ENCODE measurements at places on chromosomes 2 and 18.

- DNase-seq = no peak
Measured at GRCh38 chr2:66968946-66969345, 428.2 kb upstream of the ETAA1 start.

- DNase-seq = no peak
Measured at GRCh38 chr2:218026676-218027425, 24.1 kb upstream of the TNS1 start.

DNA sequence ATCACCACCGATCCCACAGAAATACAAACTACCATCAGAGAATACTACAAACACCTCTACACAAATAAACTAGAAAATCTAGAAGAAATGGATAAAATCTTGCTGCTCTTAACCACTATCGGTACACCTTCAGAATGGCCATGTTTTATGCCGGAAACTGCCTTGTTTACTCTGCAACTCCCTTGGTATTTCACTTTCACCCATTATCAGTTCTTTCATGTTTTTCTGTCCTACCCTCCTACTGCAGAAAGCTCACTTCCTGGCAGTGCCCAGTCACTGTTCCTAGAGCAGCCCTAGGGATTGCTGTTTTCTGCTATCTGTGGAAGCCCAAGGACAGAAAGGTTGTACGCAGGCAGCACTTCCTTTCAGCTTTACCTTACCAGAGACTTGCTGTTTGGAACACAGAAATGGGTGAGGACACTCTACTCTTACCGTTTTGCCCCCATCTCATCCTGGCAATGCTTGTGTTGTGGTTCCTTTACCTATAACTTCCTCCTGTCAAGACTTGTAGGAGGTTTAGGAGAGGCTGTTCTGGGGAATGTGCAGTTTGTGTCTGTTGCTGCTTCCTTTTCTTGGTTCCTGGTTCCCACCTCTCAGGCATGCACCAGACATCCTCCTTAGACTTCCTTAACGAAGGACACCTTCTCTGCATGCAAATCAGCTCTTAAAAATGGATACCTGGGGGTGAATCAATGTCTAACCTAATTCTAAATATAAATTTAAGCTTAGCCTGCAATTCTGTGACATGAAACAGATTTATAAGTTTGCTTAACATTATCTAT lies 394.4 kb downstream of the SPAG16 start:
- no peak for DNase-seq

- DNase-seq = peak; percentile 23
Measured at GRCh38 chr2:161206471-161207032, 46.3 kb downstream of the TANK start.

- DNase-seq = no peak
Measured at GRCh38 chr2:30683236-30683956, 123.8 kb downstream of the CAPN13 start.

DNA sequence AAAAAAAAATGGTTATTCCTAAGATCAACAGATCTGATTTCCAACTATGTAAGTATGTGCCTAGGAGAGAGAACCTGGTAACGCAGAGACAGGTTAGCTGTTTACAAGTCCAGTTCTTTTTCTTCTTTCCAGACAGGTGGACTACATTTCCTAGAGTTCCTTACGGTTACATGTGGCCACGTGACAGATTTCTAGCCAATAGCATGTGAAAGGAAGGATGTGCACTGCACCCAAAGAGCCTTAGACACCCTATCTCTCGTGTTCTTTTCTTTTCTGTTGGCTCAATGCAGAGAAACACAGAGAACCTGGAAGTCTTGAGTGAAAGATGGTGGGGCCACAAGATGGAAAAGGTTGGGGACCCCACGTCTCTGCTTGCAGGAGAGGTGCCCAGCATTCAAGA lies 375.9 kb downstream of the TNS1 start:
- DNase-seq = no peak

GRCh38 chr2:188523919-188524318 lies 232.2 kb downstream of the GULP1 start:
- no peak for DNase-seq

- peak; percentile 8 for DNase-seq
Measured at GRCh38 chr2:217370391-217370790, 510.5 kb upstream of the TNP1 start.

DNA sequence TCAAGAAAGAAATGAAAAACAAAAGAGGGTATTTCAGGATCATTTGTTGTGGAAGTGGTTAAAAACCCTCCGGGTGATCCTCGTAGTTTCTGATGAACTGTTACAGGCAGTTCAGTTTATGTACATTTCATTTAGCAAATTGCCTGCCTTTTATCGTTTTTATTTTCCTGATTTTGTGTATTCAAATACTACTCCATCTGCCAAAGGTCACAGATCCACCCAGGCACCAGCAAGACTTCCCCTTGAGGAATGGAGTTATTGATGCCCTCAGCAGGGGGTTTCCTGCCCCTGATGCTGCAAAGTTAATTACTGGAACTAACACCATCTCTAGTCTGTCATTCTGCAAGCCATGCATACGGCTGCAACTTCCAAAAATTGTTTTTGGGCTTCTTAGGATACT lies 641.9 kb downstream of the SLC4A3 start:
- DNase-seq = no peak

DNA sequence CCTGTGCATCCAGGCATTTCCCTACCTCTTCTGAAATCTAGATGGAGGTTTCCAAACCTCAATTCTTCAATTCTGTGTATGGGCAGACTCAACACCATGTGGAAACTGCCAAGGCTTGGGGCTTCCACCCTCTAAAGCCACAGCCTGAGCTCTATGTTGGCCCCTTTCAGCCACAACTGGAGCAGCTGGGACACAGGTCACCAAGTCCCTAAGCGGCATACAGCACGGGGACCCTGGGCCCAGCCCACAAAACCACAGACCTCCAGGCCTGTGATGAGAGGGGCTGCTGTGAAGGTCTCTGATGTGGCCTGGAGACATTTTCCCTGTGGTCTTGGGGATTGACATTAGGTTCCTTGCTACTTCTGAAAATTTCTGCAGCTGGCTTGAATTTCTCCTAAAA lies 255.4 kb downstream of the TDRD15 start:
- no peak for DNase-seq

DNA sequence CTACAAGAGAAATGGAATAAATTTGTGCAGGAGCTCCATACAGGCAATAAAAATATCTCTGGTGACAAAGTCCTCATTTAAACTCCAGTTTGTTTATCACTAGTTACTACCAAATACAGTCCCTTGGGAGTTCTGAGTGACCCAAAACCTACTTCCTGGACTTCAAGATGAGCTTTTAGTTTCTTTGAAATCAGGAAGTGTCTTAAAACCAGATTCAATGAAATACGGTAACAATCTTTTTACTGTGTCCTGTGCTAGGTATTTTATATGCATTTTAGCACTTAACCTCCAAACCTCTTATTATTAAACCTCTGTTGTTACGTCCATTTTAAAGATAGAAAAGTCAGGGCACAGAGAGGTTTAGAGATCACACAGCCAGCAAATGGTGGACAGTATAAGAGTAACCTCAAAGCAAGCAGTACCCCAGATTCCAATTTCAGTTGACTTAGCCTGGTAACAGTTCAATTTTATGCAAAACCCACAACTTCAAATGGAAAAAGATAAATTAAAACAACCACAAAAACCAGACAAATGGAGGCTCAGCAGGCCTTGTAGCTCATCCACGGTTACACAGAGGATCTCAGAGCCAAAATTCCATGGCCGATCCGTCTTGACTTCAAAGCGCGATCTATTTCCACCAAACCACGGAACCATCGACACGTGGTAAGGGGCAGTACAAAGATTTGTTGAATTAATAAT lies 1.3 kb upstream of the KCMF1 start:
- DNase-seq = peak; percentile 39

DNA sequence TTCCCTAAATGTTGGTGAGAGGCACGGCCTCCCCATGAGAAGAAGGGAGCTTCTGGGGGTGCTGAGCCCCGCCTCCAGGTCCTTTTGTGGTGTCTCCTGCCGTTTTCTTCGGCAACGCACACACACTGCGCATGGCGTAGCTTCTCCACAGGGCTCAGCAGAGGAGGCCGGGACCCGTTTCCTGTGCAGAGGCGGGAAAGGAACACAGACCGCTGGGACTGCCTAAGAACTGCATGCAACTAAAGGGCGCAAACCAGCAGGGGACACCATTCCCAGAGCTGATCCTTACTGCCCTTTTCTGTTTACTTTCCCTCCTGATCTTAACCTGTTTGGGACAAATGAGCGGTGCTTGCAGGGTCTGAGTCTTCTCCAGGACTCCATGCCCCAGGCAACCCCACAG lies 90.3 kb upstream of the CAPN13 start:
- no peak for DNase-seq

DNA sequence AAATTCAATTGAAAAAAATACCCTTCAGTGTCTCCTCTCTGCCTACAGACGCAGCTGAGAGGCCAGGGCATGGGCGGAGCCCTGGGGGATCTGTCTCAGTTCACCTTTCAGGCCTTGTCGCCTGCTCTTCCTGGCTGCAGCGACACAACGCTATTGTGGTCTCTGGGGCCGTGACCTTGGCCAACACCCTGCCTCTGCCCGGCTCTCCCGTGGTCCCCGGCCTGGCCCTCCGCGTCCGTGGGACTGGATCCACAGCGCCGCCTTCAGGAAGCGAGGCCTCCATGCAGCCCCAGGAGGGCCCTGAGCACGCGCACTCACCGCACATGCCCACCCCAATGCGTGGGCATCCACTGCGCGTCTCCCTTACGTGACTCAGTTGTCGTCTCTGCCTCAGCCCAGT lies 81.1 kb downstream of the MRPS9 start:
- DNase-seq = no peak

DNA sequence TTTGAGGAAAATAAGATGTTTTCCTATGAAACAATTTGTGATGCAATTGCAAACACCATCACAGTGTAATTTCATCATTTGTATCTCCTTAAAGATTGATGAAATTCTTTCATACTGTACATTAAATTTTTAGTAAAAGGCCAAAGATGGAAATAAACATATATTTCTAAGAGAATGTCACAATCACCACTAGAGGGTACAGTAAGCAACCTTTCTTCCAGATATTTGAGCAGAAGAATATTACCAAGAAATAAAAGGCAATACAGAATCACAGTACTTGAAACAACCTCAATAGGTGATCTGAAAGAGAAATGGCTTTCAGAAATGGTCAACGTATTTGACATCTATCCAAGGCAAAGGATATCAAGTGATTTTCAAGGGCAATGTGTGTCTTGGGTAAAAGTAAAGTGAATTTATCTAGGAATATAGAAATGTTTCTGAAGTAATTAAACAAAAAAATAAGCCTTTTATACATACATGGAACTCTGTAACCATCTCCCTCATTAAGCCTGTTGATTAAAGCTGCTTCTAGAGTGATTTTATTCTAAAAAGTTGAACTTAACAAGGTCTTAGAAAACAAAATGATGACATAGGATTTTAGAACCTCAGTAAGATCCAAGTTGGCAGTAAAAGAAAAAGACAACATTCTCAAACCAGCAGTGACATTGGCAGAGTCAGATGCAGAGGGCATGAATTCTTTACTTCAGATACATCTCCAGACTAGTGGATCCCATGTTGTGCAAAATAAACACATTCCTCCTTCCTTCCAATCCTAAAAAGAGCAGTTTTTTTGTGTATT lies 90.3 kb upstream of the SESTD1 start:
- DNase-seq = peak; percentile 10

DNA sequence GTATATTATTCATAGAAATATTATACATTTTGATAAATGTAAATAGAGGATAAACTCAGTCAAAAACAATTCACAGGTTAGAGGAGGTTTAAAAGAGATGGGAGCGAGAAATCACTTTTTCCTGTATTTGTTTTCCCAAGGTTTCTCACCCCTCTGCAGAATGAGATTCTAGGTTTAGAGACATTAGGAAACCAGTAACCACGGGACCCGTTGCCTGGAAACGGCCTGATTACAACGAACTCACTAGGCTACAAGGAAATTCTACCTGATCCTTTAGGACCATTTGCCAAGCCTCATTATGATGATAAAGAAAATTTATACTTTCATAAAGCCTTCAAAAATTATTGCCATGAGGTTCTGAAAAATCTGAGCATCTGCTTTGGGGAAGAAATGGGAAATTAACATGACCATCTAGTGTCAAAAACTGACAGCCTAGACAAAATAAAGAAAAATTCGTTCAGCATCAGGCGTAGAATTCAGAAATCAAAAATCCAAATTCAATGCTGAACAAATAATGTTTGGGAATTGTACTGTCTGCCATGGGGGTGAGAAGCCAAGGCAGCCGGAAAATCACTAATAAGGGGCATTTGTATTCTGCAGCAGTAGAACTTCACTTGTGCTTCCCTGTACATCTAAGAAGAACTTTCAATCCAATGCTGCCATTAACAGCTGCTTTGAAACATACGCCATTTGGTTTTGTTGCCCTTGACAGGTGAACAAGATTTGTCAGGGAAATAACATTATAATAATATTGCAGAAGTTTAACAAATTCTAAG lies 262.3 kb downstream of the NRXN1 start:
- no peak for DNase-seq

GRCh38 chr2:54446625-54447024 lies 9.5 kb upstream of the SPTBN1 start:
- no peak for DNase-seq

DNA sequence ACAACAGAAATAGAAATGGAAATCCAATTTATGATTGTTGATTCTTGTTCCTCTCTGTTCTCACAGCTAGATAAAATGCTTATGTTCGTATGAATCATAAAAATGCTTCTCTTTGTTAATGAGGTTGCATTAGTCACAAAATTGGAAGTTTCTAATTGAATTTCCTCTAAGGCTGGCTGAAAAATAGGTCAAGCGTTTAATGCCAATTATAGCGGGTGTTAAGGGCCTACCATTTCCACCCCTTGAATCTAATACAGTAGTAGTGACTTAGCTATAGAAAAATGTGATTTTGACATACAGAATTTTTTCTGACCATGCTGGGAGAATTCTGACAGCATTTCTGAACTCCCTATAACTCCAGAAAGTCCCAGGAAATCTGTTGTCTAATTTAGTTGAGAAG lies 107.1 kb downstream of the TTN start:
- DNase-seq = no peak

DNA sequence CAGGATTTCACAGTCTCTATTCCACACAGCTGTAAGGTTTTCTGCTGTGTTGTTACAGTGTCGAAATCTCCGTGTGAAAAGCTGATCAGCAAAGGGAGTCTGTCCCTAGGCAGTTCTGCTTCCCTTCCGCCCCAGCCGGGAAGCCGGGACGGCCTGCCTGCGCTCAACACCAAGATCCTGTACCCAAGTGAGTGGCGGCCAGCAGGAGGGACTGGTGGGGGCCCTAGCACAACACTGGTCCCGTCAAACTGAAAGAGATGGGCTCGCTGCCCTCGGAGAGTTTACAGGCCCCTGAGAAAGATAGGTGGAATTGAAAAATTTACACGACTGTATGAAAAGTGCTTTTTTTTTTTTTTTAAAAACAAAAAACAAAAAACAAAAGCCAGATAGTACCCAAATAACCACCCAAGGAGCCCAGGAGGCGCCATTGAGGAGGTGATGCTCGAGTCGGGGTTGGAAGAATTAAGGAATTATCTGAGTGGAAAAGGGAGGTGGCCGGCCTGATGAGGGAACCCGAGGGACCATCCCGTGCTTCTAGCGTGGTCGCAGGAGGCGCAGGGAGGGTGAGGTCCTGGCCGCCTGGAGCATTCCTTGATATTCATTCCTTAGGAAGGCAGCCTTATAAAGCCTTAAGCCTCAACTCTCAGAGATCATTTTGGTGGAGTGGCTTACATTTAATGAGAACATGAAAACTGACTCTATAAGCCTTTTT lies 96.7 kb downstream of the DGKD start:
- DNase-seq = no peak

Measured in fibroblast of gingiva (primary cell).